ENCODE measurements at places on chromosomes 7 and 10.

GRCh38 chr10:127561647-127562046, 12.5 kb downstream of the NPS start:
- DNase-seq, result no peak

- DNase-seq, result no peak
Measured at GRCh38 chr10:374354-374753, 239.1 kb downstream of the ZMYND11 start.

DNA sequence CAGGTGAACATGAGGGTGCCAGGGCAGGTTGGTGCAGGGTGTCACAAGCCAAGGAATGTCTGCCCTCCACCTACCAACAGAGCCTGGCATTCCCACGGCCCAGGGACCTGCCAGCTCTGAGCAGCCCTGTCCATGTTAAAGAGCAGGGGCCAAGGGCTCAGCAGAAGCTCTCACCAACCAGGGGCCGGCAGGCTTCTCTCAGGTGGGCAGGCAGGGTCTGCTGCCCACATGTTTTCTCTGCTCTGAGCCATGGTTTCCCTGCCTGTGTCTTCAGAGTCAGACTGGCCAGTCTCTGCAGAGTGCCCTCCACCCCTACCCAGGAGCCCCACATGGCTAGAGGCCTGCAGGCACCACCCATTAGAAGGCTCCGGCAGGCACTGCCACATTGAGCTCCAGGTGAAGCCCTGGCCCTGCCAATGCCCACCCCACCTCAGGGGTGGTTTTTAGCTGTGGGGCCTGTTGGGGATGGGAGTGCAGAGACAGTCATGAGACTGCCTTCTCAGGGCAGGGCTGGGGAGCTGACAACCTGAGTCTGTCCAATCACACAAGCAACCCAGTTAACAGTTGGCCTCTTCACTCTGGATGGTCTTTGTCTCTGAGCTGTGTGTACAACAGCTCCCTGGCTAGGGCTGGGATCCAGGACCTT, 135.9 kb downstream of the ARHGAP22 start:
- no peak for DNase-seq

DNA sequence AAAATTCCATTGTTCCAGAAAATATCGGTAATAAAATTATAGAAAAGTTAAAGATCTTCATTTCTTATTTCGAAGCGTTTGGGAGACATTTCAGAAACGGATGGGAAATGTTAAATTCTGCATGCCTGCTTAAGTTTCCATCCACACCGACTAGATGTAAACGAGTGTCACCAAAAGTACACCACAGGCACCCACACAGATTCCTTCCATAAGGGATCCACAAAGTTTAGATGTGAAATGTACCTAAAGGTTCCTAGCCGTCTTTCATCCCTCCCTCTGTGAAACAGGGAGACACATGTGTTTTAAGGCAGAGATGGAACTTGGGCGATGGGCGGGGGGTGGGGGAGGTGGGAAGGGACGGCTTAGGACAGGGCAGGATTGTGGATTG, 621 bp upstream of the CAV1 start:
- no peak for DNase-seq

- no peak for DNase-seq
Measured at GRCh38 chr7:97694355-97694754, 37.5 kb upstream of the TAC1 start.

- DNase-seq, result no peak
Measured at GRCh38 chr10:116274064-116274904, 1.3 kb upstream of the GFRA1 start.

- no peak for DNase-seq
Measured at GRCh38 chr7:95558864-95559263, 37.5 kb downstream of the PDK4 start.

DNA sequence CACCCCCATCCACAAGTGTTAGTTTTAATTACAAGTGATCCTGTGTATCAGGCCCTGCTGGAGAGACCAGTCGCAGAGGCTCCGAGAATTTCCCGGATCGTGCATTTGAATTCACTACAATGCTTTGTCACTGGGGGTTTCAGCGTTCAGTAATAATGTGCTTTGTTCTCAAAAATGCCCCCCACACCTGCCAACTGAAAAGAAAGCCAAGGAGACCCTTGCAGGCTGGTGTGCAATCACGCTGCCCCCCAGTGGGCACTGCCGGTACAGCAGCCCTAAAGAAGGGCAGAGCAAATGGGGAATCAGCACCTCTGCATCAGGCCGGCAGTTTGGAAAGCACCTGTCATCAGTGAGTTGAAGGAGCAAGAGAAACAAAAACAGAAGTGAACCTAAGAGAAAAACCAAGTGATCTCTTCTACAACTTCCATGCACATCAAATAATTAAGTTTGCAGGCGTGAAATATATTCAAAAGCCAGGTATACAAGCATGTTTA, 177.6 kb downstream of the PARD3 start:
- no peak for DNase-seq

DNA sequence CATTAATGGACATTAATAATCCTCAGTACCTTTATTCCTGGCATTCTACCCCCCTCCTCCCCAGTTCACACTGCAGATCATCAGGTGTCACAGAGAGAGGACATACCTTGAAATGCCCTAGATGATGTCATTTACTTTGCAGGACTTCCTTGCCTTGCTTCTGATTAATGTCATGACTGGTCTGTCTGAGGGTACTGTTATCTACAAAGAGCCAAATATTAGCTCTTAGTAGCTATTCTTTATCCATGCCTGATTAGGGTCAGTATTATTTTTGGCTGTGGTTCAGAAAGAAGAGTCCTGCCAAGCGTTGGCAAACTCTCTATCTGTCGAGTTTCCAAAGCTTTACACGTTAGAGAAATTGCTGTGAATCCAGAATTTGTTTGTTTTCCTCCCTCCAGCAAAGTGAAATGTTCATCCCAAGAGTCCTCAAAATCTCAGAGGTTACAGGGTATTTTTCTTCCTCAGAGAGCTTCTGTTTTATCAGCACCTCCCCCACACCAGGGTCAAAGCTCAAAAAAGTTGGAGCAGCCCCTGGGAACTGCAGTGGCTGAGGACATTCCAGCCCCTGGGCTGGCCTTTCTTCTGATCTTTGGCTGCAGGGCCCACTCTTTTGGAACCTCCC, 12.6 kb downstream of the SCD start:
- no peak for DNase-seq

- no peak for DNase-seq
Measured at GRCh38 chr10:36506697-36507496, 618.5 kb upstream of the ANKRD30A start.

- DNase-seq, result no peak
Measured at GRCh38 chr7:121401896-121402295, 5.8 kb upstream of the FAM3C start.

DNA sequence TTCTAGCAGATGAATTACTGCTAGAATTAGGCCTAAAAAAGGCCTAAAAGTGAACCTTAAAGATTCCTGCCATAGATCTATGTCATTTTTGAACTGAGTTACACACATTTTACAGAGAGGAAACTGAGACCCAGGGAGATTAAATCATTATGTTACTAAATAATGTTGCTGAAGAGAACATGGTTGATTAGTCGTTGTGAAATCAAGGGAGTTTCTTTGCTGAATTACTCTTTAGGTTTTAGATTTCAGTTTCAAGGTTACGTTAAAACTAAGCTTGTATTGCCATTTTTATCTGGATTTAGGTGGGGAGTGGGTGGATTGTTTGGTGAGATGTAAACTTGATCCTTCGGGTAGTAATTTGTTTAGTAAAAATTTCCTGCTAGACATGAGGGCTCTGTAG, 21.3 kb downstream of the CDK14 start:
- DNase-seq, result no peak

DNA sequence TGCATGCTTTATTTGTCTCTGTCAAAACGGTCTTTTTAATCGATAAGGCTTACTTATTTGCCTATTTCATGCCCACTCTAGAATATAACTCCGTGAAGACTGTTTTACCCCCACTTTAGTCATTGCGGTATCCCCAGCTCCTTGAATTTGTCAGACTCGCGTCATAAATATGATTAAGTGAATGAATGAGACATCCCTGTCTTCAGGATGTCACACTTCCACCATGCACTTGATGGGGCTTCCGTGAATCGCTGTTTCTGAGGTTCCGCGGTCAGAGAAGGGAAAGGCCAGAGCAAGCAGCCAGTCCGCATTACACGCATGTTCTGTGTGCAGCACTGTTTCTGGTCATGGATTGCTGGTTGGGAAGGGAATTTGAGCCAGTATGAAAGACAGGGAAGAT, 138.8 kb downstream of the CELF2 start:
- no peak for DNase-seq

- no peak for DNase-seq
Measured at GRCh38 chr10:29732918-29733317, 98.1 kb upstream of the SVIL start.

DNA sequence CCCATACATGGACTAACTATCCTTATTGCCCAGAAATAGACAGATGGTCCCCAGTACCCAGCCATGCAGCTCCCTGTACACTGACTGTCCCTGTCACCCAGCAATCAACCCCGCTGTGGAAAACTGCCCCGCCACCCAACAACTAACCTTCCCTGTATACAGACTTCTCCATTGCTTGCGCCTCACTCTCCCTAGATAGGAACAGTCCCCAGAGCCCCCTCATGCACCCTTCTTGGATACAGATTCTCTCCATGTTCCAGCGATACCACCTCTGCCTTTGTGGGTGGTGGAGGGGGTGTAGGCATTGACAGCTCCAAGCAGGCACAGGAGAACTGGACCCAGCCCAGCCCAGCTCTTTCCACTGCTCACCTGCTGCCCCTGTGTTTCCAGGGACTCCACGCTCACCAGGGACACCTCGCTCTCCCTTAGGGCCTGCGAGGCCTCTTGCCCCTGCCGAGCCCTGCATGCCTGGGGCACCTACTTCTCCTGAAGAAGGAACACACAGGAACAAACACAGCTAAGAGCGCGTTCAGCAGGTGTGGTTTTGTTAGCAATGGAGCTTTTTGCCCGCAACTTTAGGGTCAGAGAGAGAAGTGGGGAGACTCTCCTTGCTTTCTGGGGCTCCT, 7.2 kb downstream of the SFTPD start:
- no peak for DNase-seq

- DNase-seq, result no peak
Measured at GRCh38 chr10:15485684-15486316, 114.7 kb upstream of the FAM171A1 start.

- DNase-seq, result no peak
Measured at GRCh38 chr10:110274072-110274627, 30.6 kb downstream of the SMNDC1 start.

DNA sequence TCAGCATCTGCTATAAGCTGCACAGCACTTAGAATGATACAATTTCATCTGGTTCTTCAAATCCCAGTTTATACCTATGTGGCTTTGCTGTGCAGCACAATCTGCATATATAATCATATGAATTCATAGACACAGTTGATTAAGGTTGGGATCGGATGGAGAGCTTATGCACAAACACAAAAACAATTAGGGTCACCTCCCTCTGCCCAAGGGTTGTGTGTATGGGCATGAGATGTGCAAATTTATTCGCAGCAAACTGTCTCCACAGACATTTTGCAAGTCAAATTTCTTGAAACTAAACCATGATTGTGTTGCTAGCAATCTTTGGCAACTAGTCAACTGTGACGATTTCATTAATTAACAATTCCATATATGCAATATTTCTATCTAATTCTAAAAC, 955.7 kb downstream of the SORCS3 start:
- no peak for DNase-seq

- DNase-seq, result no peak
Measured at GRCh38 chr10:84762754-84763394, 434.5 kb downstream of the CCSER2 start.

DNA sequence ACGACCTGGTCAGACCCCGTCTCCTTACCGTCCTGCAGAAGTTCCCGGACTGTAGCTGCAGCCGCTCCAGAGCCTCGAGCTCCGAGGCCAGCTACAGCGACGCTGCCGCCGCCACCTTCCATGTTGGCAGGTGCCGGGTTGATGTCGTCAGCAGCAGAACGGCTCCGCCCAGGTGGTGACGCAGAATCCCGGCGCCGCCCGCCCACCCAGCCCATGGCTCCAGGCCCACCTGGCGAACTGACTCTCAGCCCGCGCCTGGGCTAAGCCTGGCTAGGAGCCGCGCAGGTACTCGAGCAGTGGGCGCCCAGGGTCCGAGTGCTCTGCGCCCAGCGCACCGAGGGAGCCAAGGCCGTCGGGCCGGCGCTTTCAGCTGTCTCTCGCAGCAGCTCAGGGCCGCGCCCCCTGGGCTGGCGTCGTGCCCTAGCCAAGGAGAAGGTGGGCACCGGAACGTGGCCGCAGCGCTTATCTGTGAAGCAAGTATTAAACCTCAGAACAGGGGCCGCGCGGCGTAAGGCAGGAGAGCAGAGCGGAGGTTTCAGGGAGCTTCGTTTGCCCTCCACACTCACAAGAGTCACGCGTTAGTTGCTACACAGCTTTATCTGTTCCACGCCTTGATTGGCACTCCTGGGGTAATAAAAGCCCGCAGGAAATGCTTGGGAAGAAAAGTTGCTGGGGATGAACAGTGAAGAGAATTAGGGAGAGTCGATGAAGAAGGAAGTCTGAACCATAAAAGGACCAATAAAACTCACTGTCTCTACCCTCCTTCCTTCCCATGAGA, at the start of the genes COG5 and DUS4L:
COG5 (minus strand) TSS at position 146 of the 778 bp plus-strand sequence; CDS start at position 122, 24 bp downstream.
DUS4L (plus strand) TSS at position 197 of the 778 bp plus-strand sequence. CDS start 3,100 bp downstream, outside the sequence.
- no peak for DNase-seq

GRCh38 chr7:114048386-114049235, 129.8 kb upstream of the PPP1R3A start:
- no peak for DNase-seq
